Activated T-helper 1 cell treated with Interleukin-2 at 50 U/mL for 16 hours (primary cell): ENCODE measurements at places on chromosomes 2 and 18.

DNA sequence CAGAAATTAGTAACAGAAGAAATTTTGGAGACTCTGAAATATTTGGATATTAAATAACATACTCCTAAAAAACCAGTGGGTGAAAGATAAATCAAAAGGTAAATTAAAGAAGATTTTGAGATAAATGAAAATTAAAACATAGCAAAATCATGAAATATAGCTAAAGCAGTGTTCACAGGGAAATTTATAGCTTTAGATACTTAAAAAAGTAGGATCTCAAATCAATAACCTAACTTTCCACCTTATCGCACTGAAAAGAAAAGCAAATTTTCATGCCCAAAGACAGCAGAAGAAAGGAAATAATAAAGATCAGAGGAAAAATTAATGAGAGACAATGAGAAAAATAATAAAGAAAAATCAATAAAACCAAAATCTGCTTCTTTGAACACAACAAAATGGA, 135.1 kb upstream of the KLF7 start:
- no peak for DNase-seq

DNA sequence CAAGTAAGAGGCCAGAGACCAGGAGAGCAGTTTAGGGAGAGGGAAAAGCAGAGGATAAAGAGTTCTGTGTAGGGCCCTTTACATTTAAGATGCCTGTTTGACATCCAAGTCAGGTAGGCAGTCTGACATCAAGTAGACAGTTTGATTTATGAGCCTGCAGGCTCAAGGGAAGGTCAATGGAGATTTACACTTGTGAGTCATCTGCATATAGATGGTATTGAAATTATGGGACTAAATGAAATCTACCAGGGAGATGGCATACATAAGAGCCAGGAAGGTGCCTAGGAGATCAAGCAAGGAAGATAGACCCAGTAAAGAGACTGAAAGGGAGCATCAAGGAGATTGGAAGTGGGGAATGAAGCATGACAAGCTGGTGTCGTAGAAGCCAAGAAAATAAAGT, 212.4 kb upstream of the PKDCC start:
- no peak for DNase-seq

GRCh38 chr2:133503323-133503722, 64.9 kb downstream of the NCKAP5 start:
- DNase-seq, result no peak

GRCh38 chr18:38551881-38552280, 986.3 kb upstream of the CELF4 start:
- DNase-seq, result no peak

- DNase-seq, result no peak
Observed at GRCh38 chr18:54359233-54359632, 1.5 kb downstream of the C18orf54 start.
